ENCODE measurements at places on chromosomes 7 and 10. TPM values are rescaled to one million over a fixed set of nuclear protein-coding genes. Genes with fewer than 3 reads are reported as not detected.

DNA sequence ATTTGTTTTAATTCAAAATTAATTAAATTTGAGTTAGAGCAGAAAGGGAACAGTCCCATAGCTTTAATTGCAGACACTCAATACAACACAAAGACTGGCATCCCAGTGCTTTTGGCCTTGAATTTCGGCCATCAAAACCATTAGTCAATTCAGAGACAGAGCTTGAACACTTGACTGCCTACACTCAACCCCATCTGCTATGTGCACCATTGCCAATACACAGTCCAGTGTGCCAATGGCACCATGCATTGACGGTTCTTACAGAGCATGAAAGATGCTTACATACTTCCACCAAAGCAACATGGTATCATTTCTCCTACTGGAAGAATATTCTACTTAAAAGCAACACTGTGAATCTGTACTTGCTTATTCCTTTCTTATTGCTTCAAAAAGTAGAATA, 43.6 kb upstream of the LRRTM3 start:
- DNase-seq: no peak

GRCh38 chr10:117164592-117165537, 26.8 kb upstream of the VAX1 start:
- no peak for DNase-seq

The FAM131B gene
- 3.4 TPM for total RNA-seq

DNA sequence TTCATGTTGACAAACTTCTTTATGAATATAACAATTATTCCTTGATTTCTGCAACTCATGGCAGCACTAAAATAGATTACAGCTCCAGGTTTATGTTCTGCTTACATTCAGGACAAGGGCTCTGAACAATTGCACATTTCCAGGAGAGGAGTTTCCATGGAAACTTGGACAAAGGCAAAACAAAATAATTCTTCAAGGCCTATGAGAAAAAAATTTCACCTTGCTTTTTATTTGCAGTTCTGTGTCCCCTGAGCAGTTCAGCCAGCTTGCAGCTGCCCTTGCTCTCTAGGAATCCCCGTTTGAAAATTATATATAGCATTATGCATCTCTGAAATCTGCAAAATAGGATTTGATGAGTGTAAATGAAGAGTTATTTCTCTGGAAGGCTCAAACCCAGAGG, 71.7 kb downstream of the ARL4A start:
- DNase-seq: no peak

GRCh38 chr10:60508037-60508436, 118.4 kb upstream of the ANK3 start:
- no peak for DNase-seq

The SKIDA1 gene
- total RNA-seq: 0.56 TPM

DNA sequence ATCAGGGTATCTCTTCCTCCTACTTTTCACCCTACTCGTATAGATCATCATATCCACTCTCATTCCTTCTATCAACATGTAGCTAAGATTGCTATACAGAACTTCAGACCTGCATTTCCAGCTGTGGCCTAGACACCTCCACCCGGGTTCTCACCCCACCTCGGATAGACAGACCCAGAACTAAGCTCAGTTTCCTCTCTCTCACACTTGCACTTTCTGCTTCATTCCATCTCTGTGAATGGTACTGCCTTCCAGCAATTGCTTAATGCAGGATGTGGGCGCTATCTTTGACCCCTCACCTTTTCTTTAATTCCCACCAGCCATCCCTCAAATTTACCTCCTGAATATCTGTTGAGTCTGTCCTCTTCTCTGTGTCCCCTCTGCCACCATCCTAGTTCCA, 35.7 kb downstream of the AGK start:
- no peak for DNase-seq

The GRID1 gene
- not detected for total RNA-seq

DNA sequence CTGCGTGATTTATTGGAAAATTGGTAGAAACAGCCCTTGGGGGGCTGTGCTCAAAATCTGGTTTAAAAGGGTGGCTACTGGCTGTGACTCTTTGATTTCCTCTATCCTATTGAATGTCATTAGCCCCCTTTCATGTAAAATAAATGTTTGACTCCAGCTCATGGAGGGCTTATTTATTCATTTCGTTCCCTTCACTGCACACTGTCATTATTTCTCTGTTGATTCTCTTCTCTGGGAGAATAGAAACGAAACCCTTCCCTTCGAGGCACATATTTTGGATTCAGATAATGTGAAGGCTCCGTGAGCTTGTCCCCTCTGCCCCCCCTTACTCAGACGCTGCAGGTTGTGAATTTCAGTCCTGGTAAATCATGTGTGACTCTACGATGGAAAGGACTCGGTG, 203.9 kb upstream of the GPR26 start:
- no peak for DNase-seq

DNA sequence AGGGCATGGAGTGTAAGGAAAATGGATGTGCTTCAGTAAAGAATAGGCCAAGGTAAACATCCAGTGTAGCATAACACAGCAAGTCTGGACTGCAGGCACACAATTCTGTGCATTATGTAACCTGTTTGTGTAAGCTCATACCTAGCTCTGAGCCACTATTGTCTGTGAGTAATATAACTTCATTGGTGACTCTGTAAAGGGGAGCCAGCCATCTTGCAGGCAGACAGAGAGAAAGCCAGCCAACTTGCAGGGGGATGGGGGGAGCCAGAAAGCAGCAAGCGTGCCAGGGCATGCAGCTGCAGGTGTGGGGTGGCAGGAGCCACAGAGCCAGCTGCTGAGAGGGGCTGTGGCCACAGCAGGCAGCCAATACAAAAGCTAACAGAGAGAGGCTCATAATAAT, 449.2 kb downstream of the IPMK start:
- DNase-seq: no peak

The PRPS1L1 gene
- total RNA-seq: not detected

DNA sequence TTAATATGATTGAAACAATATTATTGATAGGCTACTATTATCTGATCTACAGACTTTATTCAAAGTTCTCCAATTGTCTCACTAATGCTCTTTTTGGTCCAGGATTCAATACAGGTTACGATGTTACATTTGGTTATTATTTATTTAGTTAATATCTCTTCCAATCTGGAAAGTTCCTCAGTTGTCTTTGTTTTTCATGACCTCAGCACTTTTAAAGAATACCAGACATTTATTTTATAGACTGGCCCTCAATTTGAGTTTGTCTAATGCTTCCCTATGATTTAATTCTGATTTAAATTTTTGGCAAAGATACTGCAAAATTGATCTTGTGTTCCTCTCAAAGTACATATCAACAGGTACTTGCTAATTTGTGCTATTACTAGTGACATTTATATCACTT, 937.4 kb downstream of the KCNMA1 start:
- DNase-seq: no peak

DNA sequence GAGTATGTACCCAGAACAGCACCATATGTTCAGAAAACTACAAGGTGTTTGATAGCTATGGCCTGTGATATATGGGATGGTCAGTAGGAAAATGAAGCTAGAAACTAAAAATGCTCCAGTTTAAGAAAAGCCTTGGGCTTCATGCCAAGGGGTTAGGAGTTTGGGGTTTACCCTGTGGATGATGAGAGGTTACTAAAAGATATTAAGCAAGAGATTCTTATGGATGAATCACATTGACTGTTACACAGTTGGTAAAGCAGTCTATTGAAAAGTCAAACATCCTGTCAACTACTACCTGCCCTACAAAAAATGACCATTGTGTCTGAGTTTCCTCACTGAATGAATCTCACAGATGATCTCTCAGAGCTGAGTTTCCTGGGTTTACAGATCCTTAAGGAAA, 166.2 kb upstream of the INHBA start:
- peak; percentile 84 for DNase-seq

The TFPI2 gene
- 48.9 TPM for total RNA-seq

DNA sequence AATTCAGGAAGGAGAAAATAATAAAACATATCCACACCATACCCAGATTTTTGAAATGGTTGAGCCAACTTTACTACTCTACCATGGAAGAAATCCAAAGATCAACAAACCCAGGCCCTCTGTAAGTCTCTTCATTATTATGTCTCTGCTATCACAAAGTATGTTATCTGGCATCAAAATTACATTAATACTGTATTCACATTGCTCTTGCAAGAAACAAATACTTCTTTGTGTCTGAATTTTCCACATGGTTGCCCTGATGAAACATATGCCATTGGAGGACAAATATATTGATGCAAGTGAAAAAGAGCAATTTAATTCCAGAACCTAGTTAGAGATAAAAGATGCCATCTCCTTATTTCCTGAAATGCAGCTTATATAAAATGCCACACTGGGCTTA, 204.0 kb downstream of the FZD1 start:
- no peak for DNase-seq

DNA sequence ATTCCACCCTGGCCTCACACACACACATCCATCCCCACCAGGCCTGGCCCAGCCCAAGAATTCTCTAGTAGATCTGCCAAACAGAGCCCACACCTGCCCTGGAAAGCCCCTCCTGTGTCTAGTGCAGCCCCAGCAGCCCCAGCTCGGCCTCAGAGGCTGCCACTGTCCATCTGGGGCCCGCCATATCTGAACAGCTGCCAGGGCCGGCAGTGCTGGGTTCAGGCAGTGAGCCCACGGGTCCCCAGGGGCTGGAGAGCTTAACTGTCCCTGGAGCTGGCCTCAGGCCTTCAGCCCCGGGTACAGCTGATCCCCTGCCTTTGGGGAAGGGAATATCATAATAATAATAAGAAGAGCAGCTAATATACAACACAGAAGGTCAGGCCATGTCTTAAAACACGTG, 574 bp downstream of the MYL10 start:
- no peak for DNase-seq

- peak; percentile 83 for DNase-seq
These were observed 134.3 kb downstream of the GRK5 start for GRCh38 chr10:119341459-119342301.

The CFAP69 gene
- total RNA-seq: 0.72 TPM

The CALML3 gene
- not detected for total RNA-seq

The CYP3A7 gene
- total RNA-seq: not detected

DNA sequence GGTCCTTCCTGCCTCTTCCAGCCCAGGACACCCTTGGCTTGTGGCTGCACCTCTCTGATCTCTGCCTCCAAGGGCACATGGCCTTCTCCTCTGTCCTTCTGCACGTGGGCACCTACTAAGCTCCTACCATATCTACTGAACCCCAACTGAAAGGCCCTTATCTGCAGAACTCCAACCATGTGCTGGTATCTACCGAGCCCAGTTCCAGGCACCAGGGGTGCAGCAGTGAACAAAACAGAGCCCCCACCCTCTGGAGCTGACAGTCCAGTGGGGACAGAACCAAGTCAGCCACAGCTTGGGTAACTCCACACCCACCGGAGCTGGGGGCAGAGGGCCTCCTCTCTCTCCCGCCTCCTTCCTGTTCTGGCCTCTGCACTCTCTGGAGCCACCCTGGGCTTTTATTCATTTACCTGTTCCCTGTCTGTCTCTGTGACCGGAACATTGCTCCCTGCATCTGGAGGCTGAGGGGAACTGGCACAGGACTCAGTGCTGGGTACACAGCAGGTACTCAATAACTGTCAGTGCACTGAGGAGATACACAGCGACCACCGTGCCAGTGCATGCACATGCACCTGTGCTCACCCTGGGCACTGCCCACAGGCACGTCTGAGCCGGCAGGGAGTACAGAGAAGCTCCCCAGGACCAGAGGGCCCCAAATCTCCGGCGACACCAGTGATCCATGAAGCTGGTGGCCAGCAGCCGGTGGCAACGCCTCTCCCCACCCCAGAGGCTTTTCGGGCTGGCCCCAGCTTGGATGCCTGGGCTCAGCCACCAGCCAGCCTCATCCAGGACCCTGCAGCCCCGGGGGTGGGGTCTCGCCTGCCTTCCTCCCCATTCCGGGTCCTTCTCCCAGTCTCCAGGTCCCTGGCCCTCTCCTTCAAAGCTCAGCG, 2.0 kb downstream of the MICALL2 start:
- DNase-seq: no peak

DNA sequence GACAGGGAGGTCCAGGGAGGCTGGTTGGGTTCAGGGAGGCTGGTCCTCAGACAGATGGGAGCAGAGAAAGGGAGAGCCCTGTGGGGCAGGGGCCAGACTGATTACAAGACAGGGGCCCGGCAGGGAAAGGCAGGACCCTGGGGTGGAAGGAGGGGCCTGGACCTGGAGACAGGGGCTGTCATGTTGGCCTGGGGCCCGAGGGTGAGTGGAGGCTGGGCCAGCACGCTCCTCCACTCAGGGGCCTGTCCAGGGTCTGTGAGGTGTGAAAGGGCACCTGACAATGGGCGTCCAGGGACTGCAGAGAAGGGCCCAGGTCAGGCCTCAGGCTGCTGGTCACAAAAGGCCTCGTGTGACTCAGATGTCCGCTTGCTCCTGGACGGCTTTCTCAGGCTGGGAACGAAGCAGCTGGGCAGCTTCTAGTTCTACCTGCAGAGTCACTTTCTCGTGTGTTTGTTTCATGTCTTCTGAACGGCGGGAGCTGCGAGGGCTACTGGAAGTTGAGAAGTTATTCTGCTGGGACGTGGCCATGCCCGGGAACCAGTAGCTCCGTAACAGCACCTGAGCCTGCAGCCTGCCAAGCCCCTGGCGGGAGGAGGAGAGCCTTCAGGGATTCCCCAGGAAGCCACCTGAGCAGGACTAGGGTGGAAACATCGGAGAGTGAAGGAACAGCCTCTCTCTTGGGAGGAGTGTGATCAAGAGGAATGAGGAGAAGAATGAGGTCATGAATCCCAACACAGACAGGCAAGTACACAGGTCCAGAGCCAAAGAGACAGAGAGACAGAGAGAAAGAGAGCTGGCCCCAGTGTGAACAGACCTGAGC, 65.8 kb downstream of the KLF6 start:
- DNase-seq: no peak

DNA sequence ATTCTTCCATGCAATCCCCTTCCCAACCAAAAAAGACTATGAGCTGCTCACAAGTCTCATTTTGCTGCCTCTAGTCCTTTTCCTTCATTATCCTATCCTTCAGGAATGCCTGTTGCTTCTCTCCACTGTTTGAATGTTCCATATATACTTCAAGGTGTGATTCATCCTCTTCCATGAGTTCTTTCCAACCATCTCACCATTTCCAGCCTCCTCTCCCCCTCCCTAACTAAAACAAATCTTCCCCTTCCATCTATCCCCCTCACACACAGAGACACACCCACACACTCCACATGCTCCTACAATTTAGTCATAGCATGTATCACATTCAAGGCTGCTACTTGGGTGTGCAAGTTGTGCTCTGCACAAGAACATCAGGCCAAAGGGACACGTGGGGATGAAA, 254.3 kb downstream of the DYNC1I1 start:
- peak; percentile 62 for DNase-seq

- no peak for DNase-seq
These were observed 73.3 kb downstream of the KIAA1549 start for GRCh38 chr7:138907850-138908249.

The AKR1D1 gene
- not detected for total RNA-seq

GRCh38 chr7:38656968-38657367, 25.8 kb upstream of the AMPH start:
- DNase-seq: no peak

DNA sequence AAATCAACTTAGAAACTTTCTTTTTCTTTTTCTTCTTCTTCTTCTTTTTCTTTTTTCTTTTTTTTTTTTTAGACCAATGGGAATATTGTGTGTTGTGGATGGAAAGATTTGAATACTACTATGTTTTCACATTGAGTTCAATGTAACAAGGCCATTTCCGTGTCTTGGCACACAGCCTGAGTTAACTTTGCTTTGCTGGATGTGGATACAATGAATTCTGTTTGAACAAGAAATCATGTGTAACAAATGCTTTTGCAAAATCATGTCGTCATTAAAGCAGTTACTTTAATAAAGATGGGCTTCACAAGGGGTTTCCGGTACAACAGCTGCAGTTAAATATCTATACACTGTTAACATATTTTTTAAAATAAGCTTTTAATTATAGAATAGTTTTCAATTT, 13.5 kb upstream of the ENTPD1 start:
- DNase-seq: peak; percentile 5

Data from IMR-90 (cell line).